A673 (cell line): ENCODE measurements at places on chromosomes 12 and 14. TPM values are rescaled to one million over a fixed set of nuclear protein-coding genes. Genes with fewer than 3 reads are reported as not detected.

The VWF gene
- total RNA-seq, result not detected in 2 replicates

The LBHD2 gene
- 0.99 and 2.3 TPM in 2 replicates for total RNA-seq

The PLEKHH1 gene
- 8.9 and 13.7 TPM in 2 replicates for total RNA-seq

The PFKM gene
- 114 and 130 TPM in 2 replicates for total RNA-seq

The AICDA gene
- total RNA-seq, result not detected in 2 replicates

The KCNMB4 gene
- total RNA-seq, result 1.9 and 2.3 TPM in 2 replicates

The ESPL1 gene
- total RNA-seq, result 99.1 and 105 TPM in 2 replicates

The CNOT2 gene
- total RNA-seq, result 68.9 and 89.0 TPM in 2 replicates

The C1S gene
- total RNA-seq, result 1.9 and 3.1 TPM in 2 replicates

The SCN8A gene
- 5.4 and 5.5 TPM in 2 replicates for total RNA-seq

The GLIPR1L1 gene
- total RNA-seq, result not detected in 2 replicates

The NANOG gene
- not detected in 2 replicates for total RNA-seq

The MYG1 gene
- 102 and 111 TPM in 2 replicates for total RNA-seq

The CLEC1B gene
- not detected in 2 replicates for total RNA-seq

The ETFBKMT gene
- total RNA-seq, result 1.9 and 2.6 TPM in 2 replicates

The MPHOSPH9 gene
- total RNA-seq, result 80.8 and 95.7 TPM in 2 replicates

The SPIC gene
- not detected in 2 replicates for total RNA-seq

The SERPINA12 gene
- total RNA-seq, result not detected in 2 replicates

The FAIM2 gene
- 0.11 TPM in 1 of 2 replicates, not detected in the other for total RNA-seq

The CERS5 gene
- 57.0 and 63.7 TPM in 2 replicates for total RNA-seq

The RNF31 gene
- total RNA-seq, result 59.9 and 62.1 TPM in 2 replicates

The INHBC gene
- total RNA-seq, result not detected in 2 replicates

The BEGAIN gene
- total RNA-seq, result 0.84 and 1.3 TPM in 2 replicates

The MMAB gene
- 97.6 and 104 TPM in 2 replicates for total RNA-seq

The SIX6 gene
- total RNA-seq, result 0.13 and 0.28 TPM in 2 replicates

The LRP1 gene
- 31.0 and 43.6 TPM in 2 replicates for total RNA-seq

The SLC8A3 gene
- not detected in 2 replicates for total RNA-seq

The SSTR1 gene
- 3.7 and 3.8 TPM in 2 replicates for total RNA-seq

The PTGDR gene
- not detected in 2 replicates for total RNA-seq

The TMPRSS12 gene
- total RNA-seq, result not detected in 2 replicates

The PTPRO gene
- total RNA-seq, result 2.8 and 3.8 TPM in 2 replicates

The EIF2S3B gene
- total RNA-seq, result 3.8 and 5.1 TPM in 2 replicates

The CELA1 gene
- not detected in 2 replicates for total RNA-seq

The PRB3 gene
- total RNA-seq, result not detected in 2 replicates

The TMTC1 gene
- total RNA-seq, result 4.4 and 6.1 TPM in 2 replicates

The KIF5A gene
- total RNA-seq, result 2.1 and 3.3 TPM in 2 replicates

The L3HYPDH gene
- 31.9 and 32.0 TPM in 2 replicates for total RNA-seq

The KRT75 gene
- total RNA-seq, result not detected in 2 replicates

The NID2 gene
- 12.6 and 20.3 TPM in 2 replicates for total RNA-seq

The SDR9C7 gene
- total RNA-seq, result not detected in 2 replicates

The ANKLE2 gene
- 103 and 107 TPM in 2 replicates for total RNA-seq

The OR4N5 gene
- not detected in 2 replicates for total RNA-seq

The KRT74 gene
- total RNA-seq, result not detected in 2 replicates

The AMN gene
- total RNA-seq, result 5.6 and 6.7 TPM in 2 replicates

The ETFRF1 gene
- 12.3 and 12.9 TPM in 2 replicates for total RNA-seq

The CAND1 gene
- 195 and 196 TPM in 2 replicates for total RNA-seq

The CEP170B gene
- total RNA-seq, result 20.8 and 22.6 TPM in 2 replicates

The CLEC4D gene
- not detected in 2 replicates for total RNA-seq

The ASB8 gene
- 23.5 and 24.1 TPM in 2 replicates for total RNA-seq

The TMEM30B gene
- total RNA-seq, result 0.15 and 0.24 TPM in 2 replicates

The CLEC14A gene
- not detected in 2 replicates for total RNA-seq

The HSP90B1 gene
- 955 and 970 TPM in 2 replicates for total RNA-seq

The CCDC38 gene
- total RNA-seq, result 0.24 and 0.26 TPM in 2 replicates
